ENCODE measurements at places on chromosomes 4 and X.

DNA sequence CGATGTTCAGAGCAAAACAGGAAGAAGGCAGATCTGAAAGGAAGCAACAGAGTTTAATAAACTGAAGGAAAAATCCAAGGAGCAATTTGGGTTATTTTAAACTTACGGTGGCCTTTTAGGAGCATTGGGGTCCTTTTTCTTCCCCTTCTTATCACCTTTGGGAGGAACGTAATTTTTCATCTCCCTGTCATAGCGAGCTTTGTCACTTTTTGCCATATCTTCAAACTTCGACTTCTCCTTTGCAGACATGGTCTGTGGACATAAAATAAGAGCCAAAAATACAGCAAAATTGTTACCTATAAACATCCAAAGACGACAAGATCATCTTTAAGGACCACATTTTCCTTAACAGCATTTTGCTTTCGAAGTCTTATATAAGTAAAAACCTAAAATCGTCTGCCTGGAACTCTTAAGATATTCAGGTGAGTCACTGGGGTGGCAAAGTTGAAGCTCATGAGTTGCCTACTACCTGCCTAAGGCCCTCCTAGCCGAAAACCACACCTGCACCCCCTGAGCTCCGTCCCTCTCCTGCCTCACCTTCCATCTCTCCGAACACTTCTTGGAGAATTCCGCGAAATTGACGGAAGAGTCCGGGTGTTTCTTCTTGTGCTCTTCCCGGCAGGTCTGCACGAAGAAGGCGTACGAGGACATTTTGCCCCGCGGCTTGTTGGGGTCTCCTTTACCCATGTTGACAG, 1.0 kb downstream of the HMGB2 start:
- no peak for DNase-seq

- DNase-seq: no peak
Observed at GRCh38 chr4:70925418-70925817, 23.2 kb downstream of the MOB1B start.

- no peak for DNase-seq
Observed at GRCh38 chr4:73704314-73705055, 35.9 kb upstream of the CXCL8 start.

DNA sequence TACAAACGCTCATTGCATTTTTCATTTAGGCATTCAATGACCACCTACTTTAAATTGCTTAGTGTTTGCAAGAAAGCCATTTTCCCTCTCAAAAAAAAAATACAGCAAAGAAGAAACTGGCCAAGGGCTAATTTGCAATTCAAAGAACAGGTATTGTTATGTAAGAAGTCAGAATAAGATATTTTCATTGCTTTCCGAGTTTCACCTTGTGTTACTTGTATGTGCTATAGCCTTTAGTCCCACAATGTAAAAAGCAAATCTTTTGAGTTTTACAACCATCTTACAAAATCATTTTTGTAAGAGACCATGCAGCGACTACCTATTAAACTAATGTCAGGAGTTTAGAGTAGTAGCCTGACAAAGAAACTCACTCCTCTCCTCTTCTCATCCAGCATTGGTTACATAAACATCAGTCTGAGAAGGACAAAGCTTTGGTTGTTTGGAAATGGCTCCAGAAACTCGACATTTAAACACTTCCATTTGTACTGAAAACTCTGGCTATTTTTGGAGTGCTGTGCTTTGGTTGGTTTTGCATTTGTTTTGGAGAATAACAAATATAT, 15.3 kb downstream of the TENM3 start:
- DNase-seq: no peak

DNA sequence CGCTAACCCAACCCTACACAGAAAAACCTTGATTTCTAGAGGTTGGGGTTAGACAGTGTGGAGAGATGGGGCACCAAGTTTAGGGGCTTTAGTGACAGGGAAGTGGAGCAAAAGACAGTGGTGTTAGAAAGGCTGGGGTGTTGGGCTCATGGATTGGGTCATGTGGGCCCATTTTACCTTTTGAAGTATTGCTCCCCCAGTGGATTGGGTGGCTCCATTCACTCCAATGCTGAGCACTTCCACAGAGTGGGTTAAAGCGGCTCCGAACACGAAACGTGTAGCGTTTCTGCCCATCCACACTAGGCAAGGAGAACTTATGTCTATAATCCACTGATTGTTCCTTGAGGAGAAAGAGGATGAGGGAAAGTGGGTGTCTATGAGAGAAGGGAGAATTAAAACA, 2.3 kb downstream of the IL2RG start:
- no peak for DNase-seq

- no peak for DNase-seq
Observed at GRCh38 chrX:38018766-38019425, 12.5 kb downstream of the SYTL5 start.

GRCh38 chr4:8294036-8294435, 24.5 kb downstream of the HTRA3 start:
- DNase-seq: no peak

DNA sequence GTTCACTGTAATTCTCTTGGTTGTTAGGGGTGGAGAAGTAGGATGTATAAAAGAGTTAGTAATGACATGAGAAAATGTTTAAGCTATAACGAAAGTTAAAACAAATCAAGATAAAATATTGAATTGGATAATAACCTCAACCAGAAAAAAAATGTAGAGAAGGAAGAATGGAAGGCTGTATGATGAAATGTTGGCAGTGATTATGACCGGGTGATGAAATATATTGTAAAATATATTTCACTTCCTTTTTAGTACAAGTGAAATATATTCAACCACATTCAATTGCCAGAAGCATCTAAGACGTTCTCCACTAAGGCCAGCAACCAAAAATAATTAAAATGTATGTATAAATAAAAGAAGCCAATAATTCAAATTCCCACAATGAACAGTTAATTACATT, 309.3 kb upstream of the FGF13 start:
- DNase-seq: no peak

- no peak for DNase-seq
Observed at GRCh38 chr4:3720466-3720865, 45.7 kb upstream of the ADRA2C start.

DNA sequence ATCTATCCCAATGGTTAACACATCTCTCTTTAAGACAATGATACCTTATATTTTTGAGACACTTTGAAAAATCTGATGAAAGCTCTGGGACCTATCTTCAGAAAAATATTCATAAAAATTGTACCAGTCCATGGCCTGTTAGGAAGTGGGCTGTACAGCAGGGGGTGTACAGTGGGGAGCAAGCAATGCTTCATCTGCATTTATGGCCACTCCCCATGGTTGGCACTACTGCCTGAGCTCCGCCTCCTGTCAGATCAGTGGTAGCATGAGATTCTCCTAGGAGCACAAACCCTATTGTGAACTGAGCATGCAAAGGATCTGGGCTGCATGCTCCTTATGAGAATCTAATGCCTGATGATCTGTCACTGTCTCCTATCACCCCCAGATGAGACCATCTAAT, 42.6 kb downstream of the C4orf51 start:
- no peak for DNase-seq

GRCh38 chr4:21470535-21470934, 478.0 kb downstream of the KCNIP4 start:
- no peak for DNase-seq

DNA sequence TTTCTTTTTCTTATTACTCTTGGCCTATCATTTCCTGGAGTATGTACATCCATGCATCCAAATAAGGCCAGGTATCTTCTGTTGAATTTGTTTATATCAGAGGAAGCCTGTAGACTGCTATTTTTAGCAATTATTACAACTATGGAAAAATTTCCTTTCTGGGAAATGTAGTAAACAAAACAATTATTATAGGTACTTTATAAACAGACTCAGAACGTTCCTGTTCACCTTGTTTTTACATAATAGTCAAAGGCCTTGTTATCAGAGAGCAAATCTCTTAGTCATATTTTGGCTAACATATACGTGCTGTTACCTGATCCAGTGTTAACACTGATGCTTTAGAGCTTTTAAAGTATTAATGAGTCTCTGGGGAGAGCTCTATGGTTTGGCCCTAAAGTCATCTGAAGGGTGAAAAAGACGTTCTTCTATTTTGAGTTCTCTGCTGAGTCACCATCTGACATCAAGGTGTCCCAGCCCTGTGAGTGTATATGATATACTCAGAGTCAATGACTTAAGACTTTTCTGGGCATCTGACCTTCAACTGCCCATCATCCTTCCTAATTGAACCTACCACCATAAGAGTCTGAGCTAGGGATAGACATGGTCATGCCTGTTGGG, 7.3 kb downstream of the SPARCL1 start:
- no peak for DNase-seq

GRCh38 chrX:25112156-25112555, 96.4 kb upstream of the ARX start:
- DNase-seq: no peak

GRCh38 chr4:54103190-54103574, 3.2 kb downstream of the GSX2 start:
- DNase-seq: no peak

- DNase-seq: no peak
Observed at GRCh38 chrX:28997706-28998463, 410.6 kb downstream of the IL1RAPL1 start.

DNA sequence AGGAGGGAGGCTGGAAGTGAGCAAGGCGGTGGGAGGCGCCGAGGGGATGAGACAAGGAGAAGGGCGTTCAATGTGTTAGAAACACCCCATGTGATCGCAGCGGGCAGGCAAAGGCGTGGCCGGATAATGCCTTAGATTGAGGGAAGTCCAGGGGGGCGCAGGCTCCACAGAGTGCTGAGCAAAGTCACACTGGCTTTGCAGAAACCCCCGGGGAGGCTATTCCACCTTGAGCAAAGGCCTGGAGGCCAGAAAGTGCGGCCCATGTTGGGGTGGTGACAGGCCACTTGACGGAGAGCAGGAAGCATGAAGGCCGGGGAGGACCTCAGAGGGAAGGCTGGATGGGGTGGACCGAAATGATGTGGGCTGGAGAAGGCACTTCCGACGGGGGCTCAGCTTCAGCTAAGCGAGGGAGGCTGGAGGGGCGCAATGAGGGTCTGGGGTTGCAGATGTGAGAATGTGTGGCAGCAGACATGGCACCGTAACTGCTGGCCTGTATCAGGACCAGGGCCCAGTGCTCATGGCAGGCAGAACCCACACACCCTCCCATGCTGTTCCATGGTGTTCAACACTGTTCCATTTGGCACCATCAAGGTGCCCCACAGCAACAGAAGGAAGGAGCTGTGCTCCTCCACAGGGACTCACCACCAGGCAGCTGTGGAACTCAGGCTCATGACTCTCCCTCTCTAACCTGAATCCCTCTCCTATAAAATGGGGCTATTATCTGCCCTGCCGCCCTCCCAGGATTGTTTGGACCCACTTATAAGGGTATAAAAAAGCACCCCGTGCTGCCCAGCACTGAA, 50.3 kb downstream of the HMX1 start:
- no peak for DNase-seq

DNA sequence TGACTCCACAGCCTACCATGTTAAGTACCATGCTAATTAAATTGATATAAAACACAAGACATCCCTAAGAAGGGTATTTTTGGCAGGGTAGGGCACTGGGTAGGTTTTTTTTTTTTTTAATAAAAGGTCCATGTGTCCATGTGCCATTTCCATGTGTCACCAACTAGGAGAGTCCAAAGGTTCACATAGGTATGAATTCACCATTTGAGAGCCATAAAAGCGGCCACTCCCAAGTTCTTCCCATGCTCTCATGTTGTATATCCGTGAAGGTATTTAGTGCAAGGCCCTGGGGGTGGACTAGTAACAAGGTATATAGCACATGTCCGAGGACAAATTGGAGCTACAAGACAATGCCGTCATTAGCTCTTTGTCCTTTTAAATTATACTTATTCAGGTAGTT, 107.3 kb downstream of the PDE5A start:
- no peak for DNase-seq

GRCh38 chr4:86013621-86014020, 346.2 kb downstream of the MAPK10 start:
- no peak for DNase-seq

- no peak for DNase-seq
Observed at GRCh38 chr4:179478608-179479007, 2036.4 kb upstream of the AGA start.

- no peak for DNase-seq
Observed at GRCh38 chrX:123263270-123263669, 79.2 kb downstream of the GRIA3 start.

DNA sequence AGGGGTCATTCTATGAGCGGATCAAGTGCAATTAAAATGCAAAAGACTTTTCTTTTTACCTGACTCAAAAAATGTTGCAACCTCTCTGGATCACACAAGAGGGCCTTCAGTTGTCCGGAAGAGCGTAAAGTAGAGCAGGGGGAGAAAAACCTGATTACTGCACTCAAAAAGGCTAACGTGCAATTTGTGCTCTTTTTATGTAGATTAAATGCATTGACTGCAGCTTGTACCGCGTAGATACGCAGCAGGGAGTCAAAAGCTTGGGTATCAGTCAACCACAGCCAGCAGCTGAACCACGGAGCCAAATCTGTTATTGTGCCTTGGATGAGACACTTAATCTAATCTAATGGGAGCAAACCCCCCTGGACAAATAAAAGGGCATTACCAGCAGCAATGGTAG, 107.3 kb upstream of the RAI2 start:
- DNase-seq: no peak

- no peak for DNase-seq
Observed at GRCh38 chr4:4326166-4326565, 36.1 kb downstream of the ZBTB49 start.

GRCh38 chr4:100208964-100209363, 18.7 kb upstream of the DDIT4L start:
- DNase-seq: no peak

- no peak for DNase-seq
Observed at GRCh38 chr4:105293360-105293759, 146.7 kb downstream of the TET2 start.

DNA sequence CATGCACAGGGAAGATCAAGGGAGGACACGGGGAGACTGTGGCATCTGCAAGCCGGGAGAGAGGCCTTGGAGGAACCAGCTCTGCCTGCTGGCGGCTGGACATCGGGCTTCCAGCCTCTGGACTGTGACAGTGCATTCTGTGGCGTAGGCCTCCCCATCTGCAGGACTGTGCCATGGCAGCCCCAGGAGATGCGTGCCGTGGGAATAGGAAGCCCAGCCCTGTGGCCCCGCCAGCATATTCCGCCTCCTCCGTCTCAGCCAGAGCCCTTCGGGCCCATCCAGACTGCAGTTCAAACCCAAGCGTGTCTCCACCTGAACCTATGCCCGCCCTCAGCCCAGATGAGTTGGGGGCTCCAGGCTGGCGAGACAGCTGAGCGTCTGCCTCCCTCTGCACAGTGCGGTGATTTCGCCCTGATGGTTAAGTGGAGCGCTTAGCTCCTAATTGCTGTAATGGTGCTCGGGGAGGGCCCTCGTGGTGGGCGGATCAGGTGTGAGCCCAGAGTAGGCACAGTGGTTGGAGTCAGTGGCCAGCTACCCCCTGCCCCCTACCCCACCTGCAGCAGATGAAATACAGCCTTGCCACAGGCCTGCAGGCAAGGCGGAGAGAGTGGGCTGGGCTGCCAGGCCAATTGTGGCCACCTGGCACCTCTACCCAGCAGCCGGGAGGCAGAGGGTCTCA, 133.9 kb downstream of the HMX1 start:
- DNase-seq: no peak

GRCh38 chr4:651884-652642, 22.0 kb downstream of the ATP5ME start:
- no peak for DNase-seq

All from stimulated activated CD4-positive, alpha-beta T cell treated with anti-CD3 and anti-CD28 coated beads, Interleukin-12 subunit alpha, Interleukin-12 subunit beta, amount 100 ng/mL, for 48 hours (primary cell).